ENCODE measurements at places on chromosomes 2 and 18.

DNA sequence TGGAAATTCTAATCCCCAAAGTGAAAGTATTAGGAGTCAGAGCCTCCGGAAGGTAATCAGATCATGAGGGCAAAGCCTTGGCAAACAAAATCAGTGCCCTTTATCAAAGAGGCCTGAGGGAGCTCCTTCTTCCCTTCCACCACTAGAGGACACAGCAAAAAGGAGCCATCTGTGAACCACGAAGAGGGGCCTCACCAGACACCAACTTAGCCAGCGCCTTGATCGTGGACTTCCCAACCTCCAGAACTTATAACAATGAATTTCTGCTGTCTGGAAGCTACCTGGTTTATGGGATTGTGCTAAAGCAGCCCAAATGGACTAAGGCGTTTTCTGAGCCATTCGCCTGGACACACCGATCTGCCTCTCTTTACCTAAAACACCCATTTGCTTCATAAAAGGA, 133.1 kb downstream of the EIPR1 start:
- no peak for DNase-seq

GRCh38 chr2:230924092-230924469, 961 bp downstream of the GPR55 start:
- DNase-seq: no peak

DNA sequence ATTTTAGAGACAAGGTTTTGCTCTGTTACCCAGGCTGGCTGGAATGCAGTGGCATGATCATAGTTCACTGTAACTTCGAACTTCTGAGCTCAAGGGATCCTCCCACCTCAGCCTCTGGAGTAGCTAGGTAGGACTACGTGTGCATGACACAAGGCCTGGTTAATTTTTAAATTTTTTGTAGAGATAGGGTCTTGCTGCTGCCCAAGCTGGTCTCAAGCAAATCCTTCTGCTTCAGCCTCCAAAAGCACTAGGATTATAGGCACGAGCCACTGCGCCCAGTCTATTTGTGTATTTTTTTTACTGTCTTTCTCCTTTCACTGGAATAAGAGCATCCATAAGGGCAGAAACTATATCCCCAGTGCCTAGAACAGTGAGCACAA, 89.3 kb downstream of the PLEKHM3 start:
- DNase-seq: peak; percentile 51

DNA sequence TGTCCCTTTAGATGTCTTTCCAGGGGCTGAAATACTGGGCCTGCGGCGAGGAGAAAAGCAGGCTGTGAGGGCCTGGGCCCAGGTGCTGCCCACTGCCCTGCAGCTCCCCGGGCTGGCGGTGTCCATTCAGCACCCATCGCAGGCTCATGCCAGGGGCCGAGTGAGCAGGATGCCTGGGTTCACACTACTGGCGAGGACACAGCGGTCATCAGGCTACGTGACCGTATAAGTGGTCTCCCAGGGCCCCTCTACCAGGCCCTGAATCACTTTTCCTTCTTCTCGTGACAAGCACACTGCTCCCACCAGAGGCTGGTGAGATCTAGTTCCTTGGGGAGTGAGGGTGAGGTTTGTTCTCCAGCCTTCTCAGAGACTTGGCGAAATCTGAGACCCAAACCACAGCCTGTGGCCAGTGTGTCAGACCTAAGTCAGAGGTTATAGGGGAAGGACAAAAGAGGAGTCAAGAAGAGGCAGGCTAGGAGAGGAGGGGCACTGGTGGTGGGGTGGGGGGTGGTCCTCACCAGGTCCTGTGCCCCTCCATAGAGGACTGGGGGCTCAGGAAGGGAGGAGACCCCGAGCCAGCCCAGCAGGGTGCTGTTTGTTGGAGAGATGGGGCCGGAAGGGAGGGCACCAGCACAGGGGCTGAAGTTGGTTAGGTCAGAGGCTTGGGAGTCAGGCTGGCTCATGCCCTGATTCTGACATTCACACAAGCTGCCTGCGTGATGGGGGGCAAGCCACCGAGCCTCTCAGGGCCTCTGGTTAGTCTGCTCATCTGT, 6.6 kb upstream of the SEMA4C start:
- no peak for DNase-seq

GRCh38 chr2:187502467-187502866, 51.8 kb downstream of the TFPI start:
- no peak for DNase-seq

GRCh38 chr18:50138181-50139064, 56.5 kb downstream of the MYO5B start:
- DNase-seq: no peak

- peak; percentile 31 for DNase-seq
Measured at GRCh38 chr2:62178741-62179271, 17.1 kb upstream of the B3GNT2 start.

GRCh38 chr2:122031544-122032263, 276.3 kb downstream of the TSN start:
- DNase-seq: no peak

DNA sequence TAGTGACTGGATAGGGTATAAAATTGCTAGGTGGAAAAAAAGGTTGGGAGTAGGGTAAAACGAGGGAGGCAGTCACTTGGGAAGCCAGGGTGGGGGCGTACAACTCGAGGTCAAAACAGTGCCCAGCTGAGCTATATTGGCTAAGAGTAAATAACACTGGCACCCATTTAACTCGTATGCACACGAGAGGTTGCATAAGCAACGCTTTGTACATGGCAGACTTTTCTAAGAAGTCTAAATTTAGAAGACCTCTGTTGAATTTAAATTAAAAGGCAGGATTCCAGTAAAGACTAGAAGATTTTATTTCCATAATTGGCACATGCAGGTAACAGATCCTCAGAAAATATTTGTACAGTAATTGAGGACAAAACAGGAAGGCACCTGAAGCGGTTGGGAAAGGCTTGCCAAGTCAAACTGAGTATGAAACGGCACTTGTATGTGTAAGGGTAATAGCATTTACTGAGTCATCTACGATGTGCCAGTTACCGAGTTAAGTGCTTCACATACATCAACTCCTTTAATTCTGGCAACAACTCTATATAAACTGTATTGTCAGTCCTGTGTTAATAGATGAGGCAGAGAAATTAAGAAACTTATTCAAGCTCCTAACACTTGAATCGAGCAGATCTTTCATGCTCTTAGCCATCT, 1.4 kb upstream of the MALT1 start:
- DNase-seq: no peak

DNA sequence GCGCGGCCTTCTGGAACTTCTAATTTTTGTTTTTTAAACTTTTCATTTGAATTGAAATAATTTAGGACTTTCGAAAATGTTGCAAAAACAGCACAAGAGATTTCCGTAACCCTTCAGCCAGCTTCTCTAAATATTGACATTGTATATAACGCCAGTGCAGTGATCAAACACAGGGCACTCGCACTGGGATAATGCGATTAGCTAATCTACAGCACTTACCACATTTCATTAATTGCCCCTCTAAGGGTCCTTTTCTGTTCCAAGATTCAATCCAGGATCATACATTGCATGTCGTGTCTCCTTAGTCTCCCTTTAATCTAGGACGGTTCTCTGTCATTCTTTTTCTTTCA, 343 bp upstream of the CD302 start:
- DNase-seq: no peak

GRCh38 chr2:55923091-55923981, at the start of gene EFEMP1:
TSS of gene EFEMP1 (minus strand) at chr2:55923782. CDS start at chr2:55922440, 1,342 bp downstream.
- peak; percentile 92 for DNase-seq

- DNase-seq: no peak
Measured at GRCh38 chr2:216683846-216684245, 11.5 kb downstream of the IGFBP5 start.

GRCh38 chr2:127388423-127389164, 819 bp upstream of the MAP3K2 start:
- DNase-seq: no peak

- DNase-seq: no peak
Measured at GRCh38 chr2:241177526-241178334, 10.7 kb upstream of the ANO7 start.
